ENCODE measurements at places on chromosomes 3 and 15. TPM values are rescaled to one million over a fixed set of nuclear protein-coding genes. Genes with fewer than 3 reads are reported as not detected.

The THPO gene
- total RNA-seq, result not detected

The KATNBL1 gene
- total RNA-seq, result 12.0 TPM

The GCNT3 gene
- not detected for total RNA-seq

The DUSP7 gene
- total RNA-seq, result 7.0 TPM

The PLSCR4 gene
- total RNA-seq, result 0.10 TPM

The NEK10 gene
- total RNA-seq, result 0.63 TPM

The SERPINI2 gene
- total RNA-seq, result not detected

The APOD gene
- not detected for total RNA-seq

The GOLGA8M gene
- 1.2 TPM for total RNA-seq

The PLA2G4D gene
- total RNA-seq, result not detected

The ERICH6 gene
- total RNA-seq, result 0.21 TPM

The FGD5 gene
- total RNA-seq, result 0.10 TPM

The TRIM59 gene
- 21.0 TPM for total RNA-seq

The SLC12A8 gene
- not detected for total RNA-seq

The GABRA5 gene
- 0.31 TPM for total RNA-seq
